ENCODE measurements at places on chromosomes 11 and 22. TPM values are rescaled to one million over a fixed set of nuclear protein-coding genes. Genes with fewer than 3 reads are reported as not detected.

Gene SLC22A12
- total RNA-seq: not detected

Gene SAA1
- 19.3 TPM for total RNA-seq

- DNase-seq: no peak
These were observed 30.7 kb upstream of the CLDN5 start for GRCh38 chr22:19554834-19555404.

Gene FDXACB1
- 1.8 TPM for total RNA-seq

- no peak for DNase-seq
These were observed 81.6 kb upstream of the CCDC90B start for GRCh38 chr11:83367745-83368144.

GRCh38 chr22:20018001-20018400 lies 1.4 kb upstream of the ARVCF start:
- no peak for DNase-seq

DNA sequence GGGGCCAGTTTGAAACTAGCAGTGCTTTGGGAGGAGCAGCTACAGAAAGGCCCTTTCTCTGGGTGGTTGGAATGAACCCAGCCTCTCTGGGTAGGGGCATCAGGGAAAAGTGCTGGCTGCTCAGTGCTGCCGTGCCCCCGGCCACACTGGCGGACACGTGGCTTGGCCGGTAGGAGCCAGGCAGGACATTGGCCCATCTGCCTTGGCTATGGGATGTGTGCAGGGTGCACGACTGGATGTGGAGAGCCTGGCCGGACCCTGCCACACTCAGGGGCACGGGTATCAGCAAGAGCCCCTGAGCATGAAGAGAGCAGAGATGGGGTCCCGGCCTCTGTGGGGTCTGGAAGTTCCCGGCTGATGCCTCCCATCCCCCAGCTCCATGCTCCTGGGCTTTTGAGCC lies 46.6 kb downstream of the TPCN2 start:
- DNase-seq: no peak

DNA sequence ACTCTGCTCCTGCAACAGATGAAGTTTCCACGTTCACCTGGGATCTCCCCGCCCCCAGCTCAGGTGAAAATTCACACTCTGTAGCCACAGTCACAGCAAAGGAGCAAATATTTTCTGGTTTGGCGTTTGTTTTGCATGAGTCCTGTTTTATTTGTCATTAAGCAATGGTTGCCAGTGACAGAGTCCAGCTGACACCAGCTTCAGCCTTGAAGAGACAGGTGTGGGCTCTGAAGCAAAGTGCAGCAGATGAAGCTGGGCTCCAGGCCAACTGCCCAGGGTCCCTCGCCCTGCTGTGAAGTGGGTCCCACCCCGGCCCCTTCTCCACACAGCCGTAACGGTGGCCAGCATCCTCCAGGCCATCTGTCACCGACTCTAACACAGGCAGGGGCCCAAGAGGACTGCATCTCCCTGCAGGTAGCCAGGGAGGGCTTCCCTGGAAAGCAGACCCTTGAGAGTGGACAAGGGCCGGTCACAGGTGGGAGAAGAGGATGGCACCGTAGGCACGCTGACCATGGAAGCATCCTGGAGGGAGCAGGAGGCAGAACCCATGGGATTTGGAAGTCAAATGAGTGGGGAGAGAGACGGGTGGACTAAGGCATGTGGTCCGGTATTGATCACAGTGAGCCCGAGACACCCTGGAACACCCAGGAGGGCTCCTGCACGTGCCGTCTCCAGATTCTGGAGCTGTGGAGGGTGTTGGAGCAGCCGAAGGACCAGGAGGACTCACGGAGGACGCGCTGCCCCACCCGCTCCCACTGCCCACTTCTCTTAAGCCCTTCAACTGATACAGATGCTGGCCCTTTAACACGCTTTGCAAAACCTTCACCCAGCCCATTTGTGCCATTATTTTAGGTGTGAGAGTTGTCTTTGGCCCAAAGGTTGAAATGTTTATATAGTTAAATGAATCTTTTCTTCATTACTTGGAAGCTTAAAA lies 294.5 kb downstream of the BRD1 start:
- no peak for DNase-seq

Gene MIAT
- 2.7 TPM for total RNA-seq

GRCh38 chr22:33659448-33659847 lies 260.8 kb downstream of the LARGE1 start:
- no peak for DNase-seq

DNA sequence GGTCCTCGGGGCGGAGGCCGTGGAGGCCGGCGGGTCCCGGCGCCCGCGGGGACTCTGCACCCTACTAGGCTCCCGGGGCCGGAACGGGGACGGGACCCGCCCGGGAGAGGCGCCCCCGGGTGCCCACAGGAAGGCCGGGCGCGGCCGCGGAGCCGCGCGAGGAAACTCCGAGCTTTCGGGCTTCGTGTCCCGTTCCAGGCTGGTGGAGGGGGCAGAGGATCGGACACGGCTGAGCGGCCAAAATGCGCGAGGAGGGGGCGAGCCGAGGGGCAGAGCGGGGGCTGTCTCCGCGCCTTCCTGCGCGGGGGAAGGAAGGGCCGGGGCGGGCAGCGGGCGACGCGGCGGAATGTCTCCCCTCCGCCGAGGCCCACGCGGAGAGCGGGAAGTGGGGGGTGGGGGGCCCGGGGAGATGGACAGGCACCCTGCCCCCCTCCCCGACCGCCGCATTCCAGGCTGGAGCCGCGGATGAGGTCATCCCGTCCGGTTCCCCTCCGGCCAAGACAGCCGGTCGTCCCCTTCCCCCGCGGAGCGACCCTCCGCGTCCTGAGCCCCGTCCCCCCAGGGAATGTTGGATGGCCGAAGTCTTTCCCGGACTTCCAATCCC lies 430 bp downstream of the CDC42EP1 start:
- DNase-seq: no peak

Gene GP1BB
- total RNA-seq: 5.4 TPM

All from mucosa of gallbladder (tissue), 1 donor.